ENCODE measurements at places on chromosomes 5 and 9.
A peak's percentile ranks its signal among the peaks of the same experiment; 100 is the strongest.

DNA sequence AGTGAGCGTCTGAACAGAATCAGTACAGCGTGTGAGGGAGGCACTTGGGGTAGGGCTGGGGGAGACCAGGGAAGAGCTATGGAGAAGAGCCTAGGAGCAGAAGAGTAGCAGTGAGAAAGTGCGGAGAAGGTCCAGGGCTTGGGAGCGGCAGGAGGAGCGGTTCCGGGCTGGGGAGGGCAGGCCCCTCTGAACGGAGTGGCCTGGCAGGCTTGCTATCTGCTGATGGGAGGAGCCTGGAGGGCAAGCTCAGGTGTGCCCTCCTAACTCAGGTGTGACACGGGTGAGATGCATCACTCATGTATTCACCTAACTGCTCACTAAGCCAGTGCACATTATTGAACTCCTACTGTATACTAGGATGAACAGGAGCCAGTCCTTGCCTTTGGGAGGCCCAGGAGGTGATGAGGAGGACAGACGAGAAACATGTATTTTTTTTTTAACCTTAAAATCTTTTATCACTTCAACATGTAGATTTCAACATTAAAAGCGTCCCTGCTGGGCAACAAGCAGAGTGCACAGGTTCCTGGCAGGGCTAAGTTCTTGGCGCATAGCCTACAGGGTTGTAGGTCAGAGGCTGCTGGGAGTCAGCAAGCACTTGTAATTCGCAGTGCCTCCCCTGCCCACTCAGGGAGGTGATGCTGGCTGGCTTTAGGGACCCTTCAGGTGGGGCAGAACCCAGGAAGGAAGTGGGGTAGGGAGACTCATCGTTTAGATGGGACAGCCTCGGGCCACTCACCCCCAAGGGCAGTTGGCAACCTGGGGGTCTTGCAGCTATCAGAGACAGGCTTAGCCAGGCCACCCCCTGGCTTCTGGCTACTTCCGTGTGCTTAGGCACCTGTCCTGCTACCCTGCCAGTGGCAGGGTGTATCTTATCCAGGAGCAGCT lies 55.5 kb downstream of the TMOD1 start:
- no peak for DNase-seq

GRCh38 chr9:129610473-129611306 lies 10.2 kb downstream of the C9orf50 start:
- DNase-seq: peak; percentile 94

GRCh38 chr5:158686214-158686613 lies 413.5 kb downstream of the EBF1 start:
- DNase-seq: no peak

GRCh38 chr9:91945277-91946085 lies 4.5 kb downstream of the ROR2 start:
- DNase-seq: no peak

GRCh38 chr5:124732428-124733328 lies 13.8 kb downstream of the ZNF608 start:
- DNase-seq: no peak

DNA sequence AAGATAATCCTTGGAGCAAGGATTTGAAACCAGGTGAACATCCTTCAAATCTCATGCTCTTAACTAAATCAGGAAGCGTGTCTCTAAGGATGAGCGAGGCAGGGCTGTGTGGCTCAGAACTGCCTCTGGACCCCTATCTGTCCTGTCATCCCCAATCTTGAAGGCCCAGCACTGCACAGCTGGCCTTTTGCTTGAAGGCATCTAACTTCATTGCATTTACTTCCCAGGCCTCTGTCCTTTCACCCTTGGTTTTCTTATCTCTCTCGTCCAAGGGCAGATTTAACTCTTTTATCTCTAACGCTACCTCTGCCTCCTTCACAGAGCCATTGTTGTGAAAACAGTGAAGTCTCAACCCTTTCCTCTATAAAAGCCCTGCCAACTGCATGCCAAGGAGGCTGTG lies 83.8 kb downstream of the UGCG start:
- DNase-seq: no peak

GRCh38 chr5:50352382-50352781 lies 88.7 kb downstream of the EMB start:
- no peak for DNase-seq

DNA sequence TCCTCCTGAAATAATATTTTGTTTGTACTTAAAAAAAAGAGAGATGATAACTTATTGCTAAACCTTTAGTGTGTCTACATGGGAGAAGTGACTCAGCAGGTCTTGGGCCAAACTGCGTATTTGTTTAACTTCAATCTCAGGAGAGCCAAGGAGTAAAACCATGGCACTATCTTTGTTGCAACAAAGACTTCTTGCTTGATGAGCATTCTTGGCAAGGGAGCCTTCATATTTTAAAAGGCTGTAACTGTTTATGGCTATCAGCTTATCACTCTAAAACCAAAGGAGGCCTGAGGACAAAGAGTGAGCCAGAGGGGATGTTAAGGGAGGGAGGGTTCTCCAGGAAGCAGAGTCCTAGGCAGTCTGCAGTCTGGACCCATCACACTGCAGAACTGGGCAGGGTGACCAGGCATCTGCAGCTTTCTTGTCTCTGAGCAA lies 216.2 kb upstream of the S1PR3 start:
- no peak for DNase-seq

DNA sequence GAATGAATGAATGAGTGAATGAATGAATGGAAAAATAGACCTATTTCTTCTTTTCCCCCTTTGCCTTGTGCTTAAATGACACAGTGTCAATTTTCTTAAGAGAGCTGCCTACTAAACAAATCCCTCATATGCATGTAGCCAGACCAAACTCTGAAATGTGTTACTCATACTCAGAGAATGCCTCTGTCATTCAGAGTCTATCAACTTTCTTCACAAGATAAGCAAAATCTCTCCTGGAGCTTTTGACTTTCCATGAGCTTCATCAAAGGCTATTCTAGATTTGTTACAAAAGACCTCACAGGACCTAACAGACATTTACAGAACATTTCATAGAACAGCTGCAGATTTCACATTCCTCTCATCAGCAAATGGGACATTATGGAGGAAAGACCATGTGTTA lies 275.7 kb upstream of the MSX2 start:
- no peak for DNase-seq

DNA sequence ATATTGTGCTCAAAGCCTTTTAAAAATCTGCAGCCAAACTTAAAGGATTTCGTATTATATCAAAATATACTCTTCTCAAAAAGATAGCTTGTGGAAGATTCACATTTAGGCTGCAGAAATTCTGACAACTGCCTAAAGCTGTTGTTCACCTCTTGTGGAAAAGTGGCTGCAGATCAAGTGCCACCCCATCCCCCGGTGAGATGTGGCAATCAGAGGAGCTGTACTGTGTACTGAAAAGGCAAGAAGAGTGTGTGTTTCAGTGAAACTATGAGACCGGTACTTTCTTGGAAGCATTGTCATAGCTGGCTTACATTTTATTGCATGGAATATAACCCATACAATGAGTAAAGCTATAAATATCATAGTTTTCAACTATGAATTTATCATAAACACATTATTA lies 64.3 kb downstream of the CDH18 start:
- DNase-seq: no peak

GRCh38 chr5:151619812-151620460 lies 28.8 kb upstream of the FAT2 start:
- DNase-seq: no peak

DNA sequence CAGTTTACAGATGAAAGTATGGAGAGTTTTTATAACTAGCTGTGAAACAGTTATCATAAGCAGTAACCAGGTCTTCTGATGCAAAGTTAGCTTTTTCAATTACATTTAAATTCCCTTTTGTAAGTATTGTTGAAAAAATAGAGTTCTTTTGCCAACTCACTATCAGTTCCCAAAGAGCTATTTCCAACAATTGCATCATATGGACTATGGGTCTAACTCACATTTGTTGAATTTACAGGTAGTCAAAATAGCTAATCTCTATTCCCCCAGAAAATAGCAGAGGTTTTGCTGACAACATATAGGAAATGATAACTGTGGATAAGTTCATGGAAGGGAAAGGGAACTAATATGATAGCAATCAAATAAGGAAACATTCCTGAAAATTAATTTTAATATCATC lies 1.4 kb downstream of the SPINK1 start:
- no peak for DNase-seq

DNA sequence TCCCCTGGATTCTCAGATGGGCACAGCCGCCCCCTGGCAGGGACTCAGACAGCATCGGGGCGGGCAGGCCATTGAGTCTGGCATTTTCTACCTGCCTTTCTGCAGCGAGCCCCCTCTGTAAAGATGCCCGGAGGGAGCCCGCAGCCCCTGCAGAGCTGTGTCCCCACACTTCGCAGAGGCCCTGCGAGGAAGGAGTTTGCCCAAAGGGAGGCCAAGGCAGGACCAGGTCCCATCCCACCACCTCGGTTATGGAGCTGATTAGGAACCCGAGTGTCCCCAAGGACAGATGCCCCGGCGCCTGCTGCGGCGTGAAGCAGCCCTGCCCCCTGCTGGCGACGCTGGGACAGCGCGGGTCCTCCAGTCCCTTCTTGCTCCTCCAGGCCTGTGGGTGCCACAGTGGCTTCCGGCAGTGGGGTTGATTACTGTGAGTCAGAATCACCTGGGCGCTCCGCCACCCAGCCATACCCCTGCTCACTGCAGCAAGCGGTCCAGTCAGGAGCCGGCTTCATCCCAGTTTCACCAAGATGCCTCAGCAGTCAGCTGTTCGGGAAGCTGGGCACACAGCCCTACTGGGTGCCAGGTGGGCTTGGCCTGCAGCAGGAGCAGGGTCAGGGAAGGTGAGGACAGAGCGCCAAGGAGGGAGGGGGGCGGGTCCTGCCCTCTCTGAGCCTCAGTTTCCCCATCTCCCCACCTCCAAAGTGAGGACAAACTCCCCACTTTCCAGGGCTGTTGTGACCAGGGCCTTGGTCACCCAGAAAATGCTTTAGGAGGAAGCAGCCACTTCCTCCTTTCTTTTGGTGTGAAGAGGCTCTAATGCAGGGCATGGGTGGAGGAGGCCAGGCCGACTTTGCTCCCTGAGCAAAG lies 117.2 kb downstream of the RXRA start:
- peak; percentile 97 for DNase-seq

DNA sequence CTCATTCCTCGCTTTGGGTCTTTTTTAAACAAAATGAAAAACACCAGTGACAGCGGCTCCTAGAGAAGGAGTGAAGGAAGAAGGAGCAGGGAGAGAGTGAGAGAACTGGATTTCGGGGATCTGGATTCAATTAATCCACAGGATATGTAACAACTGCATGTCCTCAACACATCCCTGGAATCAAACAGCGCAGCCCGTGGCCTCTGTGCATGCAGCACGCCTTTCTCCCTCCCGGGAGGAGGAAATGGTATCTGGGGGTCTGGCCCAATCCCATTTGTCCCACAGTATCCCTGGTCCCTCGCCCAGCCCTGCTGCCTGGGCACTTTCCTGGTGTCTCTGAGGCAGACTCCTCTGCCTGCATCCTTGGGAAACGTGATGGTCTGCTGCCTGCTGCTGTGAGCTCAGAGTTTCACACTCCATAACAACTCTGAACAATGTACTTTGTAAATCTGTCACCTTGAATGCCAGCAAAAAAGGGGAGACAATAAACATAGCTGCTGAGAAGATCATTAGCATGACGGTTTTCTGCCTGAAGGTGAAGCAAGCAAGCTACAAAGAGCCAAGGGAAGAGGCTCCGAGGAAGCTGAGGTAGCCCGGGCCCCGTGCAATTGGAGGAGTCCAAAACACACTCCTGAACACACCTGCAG lies 56.1 kb downstream of the PTCH1 start:
- no peak for DNase-seq

GRCh38 chr5:113433071-113433470 lies 1.7 kb downstream of the TSSK1B start:
- no peak for DNase-seq

Measured in spleen (tissue), 13 donors.